ENCODE measurements at places on chromosomes 4 and X.

GRCh38 chr4:139557556-139558110 lies 1.6 kb upstream of the SETD7 start:
- DNase-seq: no peak

- peak; percentile 9 for DNase-seq
Measured at GRCh38 chr4:71550220-71551165, 211.7 kb downstream of the SLC4A4 start.

DNA sequence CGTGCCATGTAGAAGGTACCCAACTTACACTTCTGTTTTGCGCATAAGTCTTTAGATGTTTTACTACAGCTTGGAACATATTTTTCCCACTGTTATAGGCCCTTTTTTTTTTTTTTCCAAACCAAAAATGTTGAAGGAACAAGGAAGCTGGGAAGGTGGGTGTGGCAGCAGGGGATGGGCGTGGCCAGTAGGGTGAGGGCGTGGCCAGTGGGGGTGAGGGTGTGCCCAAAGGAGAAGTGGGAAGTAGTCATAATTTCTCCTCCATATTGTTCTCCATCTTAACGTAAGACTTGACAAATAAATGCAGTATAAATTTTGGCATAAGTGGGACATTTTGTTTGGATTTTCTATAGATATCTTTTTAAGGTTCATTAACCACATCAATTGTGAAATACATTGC lies 30.4 kb downstream of the CLDN22 start:
- DNase-seq: no peak

DNA sequence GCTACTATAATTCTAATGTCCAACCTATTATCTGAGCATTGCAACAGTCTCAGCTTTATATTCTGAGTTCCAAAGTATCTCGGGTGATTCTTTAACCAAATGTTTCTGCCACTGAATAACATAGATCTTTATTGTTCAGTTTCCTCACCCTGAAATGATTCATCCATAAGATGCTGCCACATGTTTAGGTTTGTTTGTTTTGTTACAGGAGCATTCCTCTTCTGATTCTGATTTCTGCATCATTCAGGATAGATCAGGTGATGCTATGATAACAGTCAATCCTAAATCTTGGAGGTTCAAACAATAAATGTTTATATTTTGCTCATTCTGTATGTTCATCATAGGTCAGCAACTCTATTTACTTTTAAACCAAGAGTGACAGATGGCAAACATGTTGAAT lies 927.6 kb downstream of the PCDH7 start:
- DNase-seq: no peak

- DNase-seq: no peak
Measured at GRCh38 chr4:19614171-19614570, 637.5 kb upstream of the SLIT2 start.

DNA sequence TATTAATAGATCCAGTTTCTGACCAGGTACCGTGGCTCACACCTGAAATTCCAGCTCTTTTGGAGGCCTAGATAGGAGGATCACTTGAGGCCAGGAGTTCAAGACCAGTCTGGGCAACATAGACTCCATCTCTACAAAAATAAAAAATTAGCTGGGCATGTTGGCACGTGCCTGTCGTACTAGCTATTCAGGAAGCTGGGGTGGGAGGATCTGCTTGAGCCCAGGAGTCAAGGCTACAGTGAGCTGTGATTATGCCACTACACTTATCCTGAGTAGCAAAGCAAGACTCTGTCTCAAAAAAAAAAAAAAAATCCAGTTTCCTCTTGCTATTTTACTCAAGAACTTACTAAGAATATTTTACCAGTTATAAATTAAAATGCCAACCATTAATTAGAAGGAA lies 91.7 kb downstream of the SLC10A6 start:
- DNase-seq: no peak

GRCh38 chr4:39687014-39687413 lies 10.9 kb upstream of the UBE2K start:
- no peak for DNase-seq

DNA sequence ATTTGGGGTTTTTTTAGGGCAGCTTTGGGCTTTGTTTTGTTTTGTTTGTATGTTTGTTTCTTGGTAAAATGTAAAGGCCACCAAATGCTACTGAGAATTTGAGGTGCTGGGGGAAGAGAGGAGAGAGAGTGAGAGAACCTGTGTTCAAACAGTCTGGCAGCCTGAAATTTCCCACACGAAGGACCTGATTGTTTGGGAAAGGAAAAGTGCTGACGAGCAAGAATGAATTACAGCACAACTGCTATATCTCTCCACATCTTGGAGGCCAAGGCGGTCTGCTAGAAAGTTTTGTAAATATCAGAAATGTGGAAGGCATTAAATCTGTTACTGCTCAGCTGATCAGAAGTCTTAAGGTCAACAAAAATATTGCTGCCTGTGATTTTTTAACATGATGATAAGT lies 170.5 kb downstream of the PALLD start:
- DNase-seq: no peak

- DNase-seq: no peak
Measured at GRCh38 chrX:2226182-2226581, 274.6 kb downstream of the DHRSX start.

DNA sequence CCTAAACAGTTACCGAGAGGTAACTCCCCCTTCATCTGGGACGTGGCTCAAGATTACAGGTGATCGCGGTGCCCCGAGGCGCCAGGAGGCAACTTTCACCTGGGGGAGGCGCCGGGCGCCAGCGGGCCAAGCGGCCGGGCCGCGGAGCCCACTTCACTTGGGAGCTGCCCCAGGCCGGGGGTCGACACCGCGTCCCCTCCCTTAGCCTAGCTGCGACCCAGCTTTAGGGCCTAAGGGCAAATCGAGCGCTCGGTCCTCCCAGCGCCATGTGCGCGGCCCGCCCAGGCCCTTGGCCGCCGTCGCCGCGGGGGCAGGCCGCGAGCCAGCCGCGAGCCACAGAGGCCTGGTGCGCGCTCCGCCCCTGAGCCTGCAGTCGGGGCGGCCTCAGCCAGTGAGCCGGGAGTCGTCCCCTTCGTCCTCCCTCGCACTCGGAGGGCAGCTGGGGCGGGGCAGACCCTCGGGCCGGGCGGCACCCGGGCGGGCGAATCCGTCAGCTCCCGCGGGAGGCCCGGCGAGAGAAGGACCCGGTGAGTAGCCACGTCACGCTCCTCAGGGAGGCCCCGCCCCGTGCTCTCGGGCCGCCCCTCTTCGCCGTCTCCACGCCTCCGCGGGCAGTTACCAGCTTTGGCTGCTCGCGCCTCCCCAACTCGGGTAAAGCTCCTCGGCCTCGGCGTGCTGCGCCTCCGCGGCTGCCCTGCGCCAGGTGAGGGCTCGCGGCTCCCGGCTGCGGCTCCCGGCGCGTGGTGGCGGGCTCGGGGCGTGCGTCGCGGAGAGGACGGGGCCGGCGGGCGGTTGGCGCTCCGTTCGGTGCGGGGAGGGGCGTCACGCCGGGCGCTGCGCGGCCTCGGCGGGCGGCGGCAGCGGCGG lies at the start of gene LARP1B:
Gene LARP1B (plus strand): TSS at position 614 of the 867 bp plus-strand sequence. CDS start 13,640 bp downstream, outside the sequence.
- peak; percentile 95 for DNase-seq

Data from LoVo (cell line).